ENCODE measurements at places on chromosomes 11 and 22. TPM values are rescaled to one million over a fixed set of nuclear protein-coding genes. Genes with fewer than 3 reads are reported as not detected.

MRGPRX3 gene
- total RNA-seq = not detected

SPTBN2 gene
- total RNA-seq = 0.47 TPM

PIWIL4 gene
- 5.1 TPM for total RNA-seq

ART1 gene
- total RNA-seq = not detected

CHST1 gene
- total RNA-seq = 0.32 TPM

MMP8 gene
- total RNA-seq = under 0.01 TPM

DPAGT1 gene
- 8.9 TPM for total RNA-seq

ATL3 gene
- total RNA-seq = 133 TPM

GNB1L gene
- 4.2 TPM for total RNA-seq

DDIAS gene
- total RNA-seq = 0.63 TPM

CASP12 gene
- not detected for total RNA-seq

TXNRD2 gene
- total RNA-seq = 18.6 TPM

CFAP300 gene
- total RNA-seq = 1.8 TPM

SPECC1L gene
- 26.2 TPM for total RNA-seq

TMPRSS13 gene
- not detected for total RNA-seq

C11orf52 gene
- not detected for total RNA-seq

HMGXB4 gene
- total RNA-seq = 9.2 TPM

KCNJ1 gene
- total RNA-seq = under 0.01 TPM

MTFP1 gene
- 2.0 TPM for total RNA-seq

FAM111B gene
- 0.09 TPM for total RNA-seq

SLC22A8 gene
- total RNA-seq = not detected

EXPH5 gene
- total RNA-seq = 1.5 TPM

SLC22A9 gene
- total RNA-seq = not detected

C11orf16 gene
- not detected for total RNA-seq

PDGFB gene
- total RNA-seq = 0.16 TPM

BCO2 gene
- 0.86 TPM for total RNA-seq

HTR3A gene
- not detected for total RNA-seq

LINC01488 gene
- total RNA-seq = not detected

RFPL1 gene
- total RNA-seq = not detected

MIOX gene
- not detected for total RNA-seq

VPREB1 gene
- not detected for total RNA-seq

MS4A6E gene
- not detected for total RNA-seq

OR2D2 gene
- total RNA-seq = 0.09 TPM

SMTNL1 gene
- not detected for total RNA-seq

OR10G6 gene
- not detected for total RNA-seq

GGTLC2 gene
- not detected for total RNA-seq

RIMBP3C gene
- total RNA-seq = 0.47 TPM

Measured in bronchial smooth muscle cell (primary cell).